Right renal cortex interstitium (tissue), 3 donors: ENCODE measurements at places on chromosomes 13 and 19. TPM values are rescaled to one million over a fixed set of nuclear protein-coding genes. Genes with fewer than 3 reads are reported as not detected.
A peak's percentile ranks its signal among the peaks of the same experiment; 100 is the strongest.

GRCh38 chr19:6509118-6509971, 7.2 kb upstream of the TUBB4A start:
- DNase-seq = no peak

- no peak for DNase-seq
Measured at GRCh38 chr19:37309834-37310575, 60.9 kb upstream of the ZNF527 start.

DNA sequence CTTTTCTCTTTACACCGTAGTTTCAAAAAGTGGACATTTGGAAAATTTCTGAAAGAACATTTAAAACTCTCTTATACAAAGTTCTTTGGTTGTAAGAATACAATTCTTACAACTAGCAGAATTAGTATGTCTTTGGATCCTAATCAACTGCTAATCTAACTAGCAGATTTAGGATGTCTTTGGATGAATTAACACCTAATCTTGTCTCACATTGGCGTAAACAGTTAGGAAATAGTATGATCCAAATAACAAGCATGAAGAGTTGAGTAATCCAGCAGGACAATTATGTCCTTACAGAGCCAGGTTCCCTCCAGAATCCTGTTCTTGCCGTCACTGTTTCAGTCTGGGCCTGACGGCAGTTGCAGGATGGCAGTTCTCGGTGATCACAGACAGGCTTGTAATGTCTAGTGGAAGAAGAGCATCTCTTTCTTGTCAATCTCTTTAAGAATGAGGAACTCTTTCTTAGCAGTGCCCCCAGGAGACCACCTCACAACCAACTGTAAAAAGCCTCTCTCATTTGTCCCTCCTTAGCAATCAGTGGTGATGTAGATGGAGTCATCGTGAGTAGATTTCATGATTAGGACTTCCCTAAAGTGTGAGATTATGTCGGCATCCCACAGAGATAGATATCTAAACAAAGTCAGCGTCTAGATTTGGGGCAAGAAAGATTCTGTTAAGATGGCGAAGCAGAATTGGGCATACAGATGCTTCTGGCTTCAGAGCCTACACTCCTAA, 5.7 kb upstream of the TNFSF13B start:
- no peak for DNase-seq

GRCh38 chr19:23509686-23510450, 114.6 kb upstream of the ZNF91 start:
- no peak for DNase-seq

DNA sequence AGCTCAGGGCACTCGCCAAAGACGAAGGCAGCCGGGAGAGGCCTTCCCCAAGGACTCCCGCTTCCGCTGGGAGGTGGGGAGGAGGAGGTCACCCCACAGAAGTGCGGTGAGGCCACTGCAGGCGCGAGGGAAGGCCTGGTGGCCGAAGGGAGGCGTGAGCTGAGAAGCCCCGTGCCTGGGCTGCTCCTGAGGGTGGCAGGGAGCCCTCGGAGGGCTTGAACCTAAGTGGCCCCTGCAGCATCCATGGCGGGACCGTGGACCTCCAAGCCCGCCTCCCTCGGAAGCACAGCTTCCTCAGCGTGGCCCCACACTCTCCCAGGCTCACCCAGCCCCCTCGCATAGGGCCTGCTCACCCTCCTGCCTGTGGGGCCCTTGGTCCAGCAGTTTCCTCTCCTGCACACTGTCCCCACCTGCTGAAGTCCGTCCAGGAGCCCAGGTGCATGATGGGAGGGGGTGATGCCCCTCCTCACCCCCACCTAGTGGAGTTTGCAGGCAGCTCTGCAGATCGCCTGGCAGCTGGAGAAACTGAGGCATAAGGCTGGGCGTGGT, 25.9 kb downstream of the EFNA2 start:
- DNase-seq = no peak

DNA sequence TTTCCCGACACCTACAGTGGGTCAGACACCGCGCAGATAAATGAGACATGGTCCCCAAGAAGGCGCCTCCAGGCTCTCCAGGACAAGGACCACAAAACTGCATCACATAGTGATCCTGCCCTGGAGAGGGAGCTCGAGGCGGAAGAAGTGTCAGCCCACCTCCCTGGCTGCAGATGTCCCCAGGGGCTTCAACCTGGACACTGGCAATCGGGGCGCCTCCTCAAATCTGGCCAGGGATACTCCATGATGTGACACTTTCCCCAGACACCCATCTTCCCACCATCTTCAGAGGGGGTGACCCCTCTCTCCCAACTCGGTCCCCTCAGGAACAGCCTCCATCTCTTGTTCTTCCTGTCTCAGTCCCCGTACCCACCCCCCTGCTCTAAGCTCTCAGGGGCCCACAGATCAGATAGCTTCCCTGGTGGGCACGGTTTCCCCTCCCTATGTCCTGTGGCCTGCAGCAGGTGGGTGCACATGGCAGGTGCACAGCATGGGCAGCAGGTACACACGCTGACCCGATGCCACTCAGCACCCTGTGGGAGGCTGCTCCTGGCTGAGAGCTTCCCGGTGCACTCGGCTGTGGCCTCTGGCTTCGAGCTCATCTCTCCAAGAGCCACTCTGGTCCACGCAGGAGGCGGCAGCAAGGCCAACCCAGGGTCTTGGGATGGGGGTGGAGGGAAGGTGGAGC, 61.2 kb downstream of the PEPD start:
- DNase-seq = no peak

GRCh38 chr13:110915874-110916206, 971 bp upstream of the ANKRD10 start:
- no peak for DNase-seq

DNA sequence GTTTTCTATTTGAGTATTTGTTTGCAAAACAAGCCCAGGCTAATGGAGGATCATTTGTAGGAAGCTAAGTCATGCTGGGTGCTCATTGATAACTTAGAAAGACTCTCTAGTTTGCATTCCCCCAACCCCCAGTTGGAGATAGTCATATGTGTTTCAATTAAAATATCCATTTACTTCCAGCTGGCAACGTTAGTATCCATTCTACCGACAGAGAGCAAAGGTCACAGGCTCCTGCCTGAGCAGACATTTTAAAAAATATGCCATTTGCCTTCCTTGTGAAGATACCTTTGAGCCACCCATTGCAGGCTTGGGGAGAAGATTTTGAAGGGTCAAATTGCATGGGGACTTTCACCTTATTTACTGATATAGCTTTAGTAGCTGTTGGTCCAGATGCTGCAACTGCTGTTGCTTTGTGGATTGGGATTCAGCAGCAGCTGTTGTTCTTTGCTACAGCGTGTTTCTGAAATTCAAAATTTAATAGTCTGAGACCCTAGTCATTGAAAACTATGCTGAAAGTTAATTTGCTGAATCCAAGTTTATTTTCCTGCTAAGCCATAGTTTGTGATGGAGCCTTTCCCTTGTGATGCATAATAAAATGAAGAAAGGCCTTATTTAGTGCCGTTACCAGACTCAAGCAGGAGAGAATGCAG, 335.1 kb downstream of the GPC6 start:
- DNase-seq = no peak

DNA sequence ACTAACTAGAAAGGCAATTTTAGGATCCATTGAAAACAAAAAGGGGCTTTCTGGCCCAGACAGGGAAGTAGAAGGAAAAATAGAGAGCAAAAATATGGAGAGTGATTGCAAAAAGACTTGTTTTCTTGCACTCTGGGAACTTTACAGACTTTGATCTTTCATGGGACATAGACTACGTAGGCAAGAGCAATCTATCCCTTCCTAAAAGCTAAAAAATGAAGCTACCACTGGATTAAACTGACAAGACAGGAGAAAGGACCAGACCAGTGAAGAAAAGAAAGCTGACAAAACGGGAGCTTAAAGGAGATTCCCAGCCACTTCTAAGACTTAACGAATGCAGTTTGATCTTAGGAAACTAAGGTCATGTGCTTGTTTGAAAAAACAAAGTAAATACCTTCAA, 524.5 kb downstream of the KLF5 start:
- no peak for DNase-seq

- DNase-seq = no peak
Measured at GRCh38 chr13:67096418-67096817, 133.7 kb downstream of the PCDH9 start.

DNA sequence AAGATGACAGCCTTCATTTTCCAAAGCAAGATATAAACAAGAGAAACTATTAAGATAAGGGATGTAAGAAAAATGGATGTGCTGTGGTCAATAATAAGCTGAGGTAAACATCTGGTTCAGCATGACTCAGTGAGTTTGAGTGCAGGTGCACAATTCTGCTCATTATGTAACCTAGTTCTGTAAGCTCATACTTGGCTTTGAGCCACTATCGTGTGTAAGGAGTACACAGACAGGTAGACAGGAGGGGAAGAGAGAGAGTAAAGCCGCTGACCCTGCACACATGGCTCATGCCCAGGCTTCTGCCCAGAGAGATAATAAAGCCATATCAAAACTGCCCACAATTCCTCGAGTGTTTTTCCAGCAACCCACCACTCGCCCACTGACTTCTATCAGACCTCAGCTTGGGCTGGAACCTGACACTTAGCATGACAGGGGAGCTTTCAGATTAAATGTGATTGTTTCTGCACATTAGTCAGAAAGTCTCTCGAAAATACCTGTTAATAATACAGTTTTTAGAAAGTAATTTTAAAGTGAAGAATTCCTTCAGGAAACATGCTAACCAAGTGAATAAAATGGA, 51.7 kb downstream of the ZNF91 start:
- no peak for DNase-seq

- no peak for DNase-seq
Measured at GRCh38 chr19:37932985-37933936, 26.3 kb downstream of the SIPA1L3 start.

- DNase-seq = no peak
Measured at GRCh38 chr19:18086590-18087138, at the start of gene IL12RB1. Gene IL12RB1, minus strand, starts transcription at chr19:18086934. Its CDS starts 111 bp downstream, at chr19:18086823.

GRCh38 chr19:48152551-48152950, 17.6 kb downstream of the LIG1 start:
- peak; percentile 29 for DNase-seq

GRCh38 chr19:31352782-31353651, 3.8 kb upstream of the TSHZ3 start:
- no peak for DNase-seq

GRCh38 chr19:47658431-47659348, 49.8 kb downstream of the BICRA start:
- DNase-seq = no peak

DNA sequence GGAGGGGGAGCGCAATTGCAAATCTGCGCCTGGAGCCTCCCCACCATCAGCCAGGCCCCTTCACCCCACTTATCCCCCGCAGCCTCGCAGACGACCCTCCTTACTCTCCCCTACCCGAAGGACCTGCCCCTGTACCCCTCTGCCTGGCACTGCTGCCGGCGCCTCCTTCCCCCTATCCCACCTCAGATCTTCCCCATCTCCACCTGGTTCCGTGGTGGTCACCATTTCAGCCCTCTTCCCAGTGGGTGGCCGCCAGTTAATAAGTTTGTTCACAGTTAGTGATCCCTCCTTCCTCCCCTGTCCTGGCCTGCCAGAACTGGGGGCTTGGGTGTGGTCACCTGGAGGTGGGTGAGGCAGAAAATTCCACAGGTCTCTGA, 397 bp downstream of the SLC44A2 start:
- DNase-seq = no peak

DNA sequence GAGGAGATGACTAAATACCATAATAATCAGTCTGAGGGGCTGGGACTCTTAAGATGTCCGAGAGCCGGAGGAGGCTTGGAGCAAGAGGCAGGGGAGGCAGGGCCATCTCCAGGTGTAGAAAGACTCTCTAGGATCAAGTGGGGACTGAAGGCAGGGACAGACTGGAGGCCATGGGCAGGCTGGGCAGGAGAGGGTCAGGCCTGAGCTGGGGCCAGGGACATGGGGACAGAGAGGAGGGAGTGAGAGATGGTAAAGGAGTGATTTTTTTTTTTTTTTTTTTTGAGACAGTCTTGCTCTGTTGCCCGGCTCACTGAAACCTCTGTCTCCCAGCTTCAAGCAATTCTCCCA, 2.2 kb downstream of the JOSD2 start:
- no peak for DNase-seq

GRCh38 chr13:97631158-97631557, 197.2 kb downstream of the RAP2A start:
- DNase-seq = no peak

DNA sequence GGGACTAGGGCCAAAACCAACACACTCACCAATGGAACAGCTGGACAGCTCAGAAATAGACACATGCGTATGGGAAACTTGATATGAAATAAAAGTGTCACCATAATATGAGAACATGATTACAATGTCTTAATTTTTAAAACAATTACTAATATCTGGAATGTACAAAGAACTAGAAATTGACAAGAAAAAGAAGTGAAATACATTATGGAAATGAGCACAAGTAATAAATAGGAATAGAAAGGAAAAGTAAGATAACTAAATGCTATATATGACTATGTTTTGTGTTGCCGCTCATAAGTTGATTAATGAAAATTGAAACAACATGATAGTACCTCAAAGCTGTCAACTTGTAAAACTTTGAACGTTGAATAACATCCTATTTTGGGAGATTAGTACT, 801.1 kb downstream of the SLITRK5 start:
- DNase-seq = no peak

- DNase-seq = no peak
Measured at GRCh38 chr13:29582171-29582570, 13.3 kb downstream of the SLC7A1 start.

Gene CADM4
- 43.1 TPM for polyA plus RNA-seq

Gene CALR3
- not detected for polyA plus RNA-seq

Gene ZNF541
- 0.23 TPM for polyA plus RNA-seq

Gene FFAR3
- polyA plus RNA-seq = 0.14 TPM

Gene KCNC3
- 27.1 TPM for polyA plus RNA-seq

Gene FAAP24
- 3.8 TPM for polyA plus RNA-seq
